ENCODE measurements at places on chromosomes 1 and 21.
A peak's percentile ranks its signal among the peaks of the same experiment; 100 is the strongest.

DNA sequence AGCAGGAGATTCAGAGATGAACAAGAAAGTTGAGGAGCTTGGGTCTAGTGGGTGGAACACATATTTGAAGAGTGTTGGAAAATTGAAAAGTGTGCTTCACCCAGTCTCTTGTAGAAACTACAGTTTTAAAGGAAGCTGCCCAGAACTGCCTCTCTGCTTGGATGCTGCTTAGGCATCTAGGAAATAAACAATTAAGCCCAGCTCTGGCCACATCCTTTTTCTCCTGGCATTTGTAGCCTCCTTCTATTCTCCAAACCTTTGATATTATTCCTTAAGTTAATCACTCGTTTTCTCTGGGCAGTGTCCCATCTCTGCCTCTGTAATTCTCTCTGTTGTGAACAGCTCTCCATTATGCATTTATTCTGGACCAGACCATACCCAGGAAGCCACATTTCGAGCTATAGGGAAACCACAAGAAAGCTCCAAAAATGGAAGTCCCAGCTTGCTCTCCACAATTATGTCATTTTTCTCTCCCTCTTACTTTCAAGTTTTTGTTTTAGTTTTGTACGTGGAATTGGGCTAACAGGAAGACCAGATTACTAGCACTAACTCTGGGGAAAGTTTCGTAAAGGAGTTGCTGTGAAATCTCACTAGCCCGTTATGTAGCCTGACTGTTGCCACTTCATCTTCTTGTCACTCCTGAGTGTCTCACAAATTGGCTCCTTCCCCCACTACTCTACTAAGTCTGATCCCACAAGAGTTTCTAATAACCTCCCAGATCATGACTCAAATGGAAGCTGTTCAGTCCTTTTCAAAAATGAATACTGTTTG, 102.2 kb downstream of the NTMT2 start:
- DNase-seq: no peak

DNA sequence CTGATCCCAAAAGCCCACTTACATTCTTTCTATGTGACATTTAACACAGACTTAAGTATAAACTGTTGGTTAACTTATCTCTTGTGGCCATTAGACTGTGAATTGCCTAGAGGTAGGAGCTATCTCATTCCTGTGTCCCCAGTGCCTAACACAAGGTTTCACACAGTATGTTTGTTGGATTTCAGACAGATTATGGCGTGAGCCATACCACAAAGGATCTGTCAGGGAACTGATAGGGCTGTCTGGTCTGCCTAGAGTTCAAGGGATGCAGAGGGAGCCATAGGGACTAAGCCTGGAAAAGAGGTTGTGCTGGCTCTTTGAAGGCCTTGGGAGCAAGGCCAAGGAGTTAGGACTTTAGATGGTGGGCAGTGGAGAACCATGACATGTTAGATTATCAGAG, 40.0 kb downstream of the MEF2D start:
- DNase-seq: no peak

- no peak for DNase-seq
Measured at GRCh38 chr1:7007902-7008301, 222.6 kb downstream of the CAMTA1 start.

DNA sequence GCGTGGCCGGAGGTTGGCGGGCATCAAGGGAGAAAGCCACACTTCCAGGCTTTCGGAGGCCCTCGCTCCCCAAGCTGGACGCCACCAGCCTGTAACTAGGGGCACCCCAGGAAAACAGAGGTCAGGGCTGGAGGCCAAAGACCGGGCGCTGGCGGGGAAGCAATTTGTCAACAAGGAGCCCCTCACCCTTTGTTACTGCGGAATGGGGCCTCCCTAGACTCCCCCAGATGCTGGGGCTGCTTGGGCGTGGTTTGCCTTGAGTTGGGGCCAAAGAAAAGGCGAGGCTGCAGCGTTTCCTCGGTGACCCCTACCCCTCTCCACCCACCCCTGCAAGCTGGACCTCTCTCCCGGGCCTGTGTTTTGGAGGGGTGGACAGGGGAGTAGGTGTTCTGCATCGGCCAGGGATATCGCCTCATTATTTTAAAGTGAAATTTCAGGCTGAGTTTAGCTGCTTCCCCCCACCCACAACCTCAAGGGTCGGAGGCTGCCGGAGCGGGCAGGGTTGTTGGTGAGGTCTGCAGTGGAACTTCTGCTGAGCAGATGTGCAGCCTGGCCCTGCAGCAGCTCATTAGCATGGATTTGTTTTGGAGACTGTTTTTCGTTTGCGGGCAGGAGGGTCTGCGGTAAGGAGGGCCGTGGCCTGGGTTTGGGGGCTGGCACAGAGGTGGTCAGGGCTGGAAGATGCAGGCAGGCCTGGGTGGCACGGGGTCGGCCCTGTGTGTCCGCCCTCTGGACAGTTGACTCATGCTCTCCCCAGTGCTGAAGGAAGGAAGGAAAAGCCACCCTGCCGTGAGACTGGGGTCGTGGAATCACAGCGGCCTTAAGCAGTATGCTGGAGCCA, 1.5 kb downstream of the NBL1 start:
- no peak for DNase-seq

- DNase-seq: peak; percentile 27
Measured at GRCh38 chr1:156705321-156705917, at the start of gene CRABP2. CRABP2 (minus strand) TSS chr1:156705583; CDS start chr1:156705446, 137 bp downstream.

GRCh38 chr1:167964646-167965045, 27.8 kb upstream of the MPC2 start:
- no peak for DNase-seq

GRCh38 chr1:115336741-115337140, 1.3 kb downstream of the NGF start:
- DNase-seq: no peak

- no peak for DNase-seq
Measured at GRCh38 chr1:116361648-116362047, 11.4 kb upstream of the ATP1A1 start.

DNA sequence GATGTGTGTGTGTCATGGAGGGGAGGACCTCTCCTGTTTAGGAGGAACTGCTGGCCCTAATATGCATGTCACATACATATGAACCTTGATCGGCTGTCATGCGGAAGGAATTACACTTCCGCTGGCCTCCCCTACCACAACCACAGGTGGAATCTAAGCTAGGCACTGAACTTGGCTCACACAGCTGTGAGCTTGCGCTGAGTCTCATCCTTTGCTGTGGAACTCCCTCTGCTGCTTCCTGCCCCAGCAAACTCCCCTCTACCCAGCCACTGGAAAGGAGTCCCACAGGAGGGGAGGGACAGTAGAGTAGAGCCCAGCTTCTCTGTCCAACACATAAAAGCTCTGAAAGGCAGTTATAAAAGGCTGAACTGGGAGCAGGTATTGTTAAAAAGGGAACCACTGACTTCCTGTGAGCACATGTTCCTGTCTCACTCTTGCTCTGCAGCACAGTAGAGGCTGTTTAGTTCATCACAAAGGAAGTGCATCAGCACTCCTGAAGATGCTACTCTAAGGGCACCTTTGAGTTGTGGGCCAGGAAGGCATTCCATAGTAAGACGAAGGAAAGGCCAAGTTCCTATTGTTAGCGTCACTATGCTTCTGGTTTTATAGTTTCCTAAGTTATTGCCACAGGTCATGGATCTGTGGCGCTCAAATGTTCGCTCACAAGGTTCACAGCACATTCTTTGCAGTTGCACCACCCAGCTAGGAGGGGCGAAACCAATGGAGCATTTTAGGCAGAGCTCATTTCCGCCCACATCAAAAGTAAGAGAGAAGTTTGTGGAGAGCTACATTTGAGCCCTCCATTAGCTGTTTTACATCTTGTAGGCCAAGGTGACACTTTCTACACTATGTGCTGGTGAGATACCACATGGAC, 17.7 kb upstream of the PTPRC start:
- DNase-seq: peak; percentile 63

DNA sequence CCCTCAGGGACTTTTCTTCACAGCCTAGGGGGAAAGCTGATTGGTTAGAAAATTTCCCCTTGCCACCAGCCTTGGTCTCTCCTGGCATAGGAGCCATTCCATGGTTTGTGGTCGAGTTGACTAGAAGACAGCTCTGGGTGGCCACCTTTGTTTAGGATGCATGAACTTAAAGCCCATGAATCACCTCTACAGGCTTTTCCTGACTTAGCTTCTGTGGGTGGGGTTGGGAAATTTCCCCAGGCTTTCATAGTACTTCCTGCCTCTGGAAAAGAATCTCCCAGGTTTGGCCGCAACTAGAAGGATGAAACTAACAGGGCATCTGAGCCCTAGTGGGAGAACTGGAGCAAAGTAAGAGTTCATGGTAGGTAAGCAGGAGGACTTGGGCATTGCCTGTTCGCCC, 72.6 kb downstream of the SNRPE start:
- no peak for DNase-seq

DNA sequence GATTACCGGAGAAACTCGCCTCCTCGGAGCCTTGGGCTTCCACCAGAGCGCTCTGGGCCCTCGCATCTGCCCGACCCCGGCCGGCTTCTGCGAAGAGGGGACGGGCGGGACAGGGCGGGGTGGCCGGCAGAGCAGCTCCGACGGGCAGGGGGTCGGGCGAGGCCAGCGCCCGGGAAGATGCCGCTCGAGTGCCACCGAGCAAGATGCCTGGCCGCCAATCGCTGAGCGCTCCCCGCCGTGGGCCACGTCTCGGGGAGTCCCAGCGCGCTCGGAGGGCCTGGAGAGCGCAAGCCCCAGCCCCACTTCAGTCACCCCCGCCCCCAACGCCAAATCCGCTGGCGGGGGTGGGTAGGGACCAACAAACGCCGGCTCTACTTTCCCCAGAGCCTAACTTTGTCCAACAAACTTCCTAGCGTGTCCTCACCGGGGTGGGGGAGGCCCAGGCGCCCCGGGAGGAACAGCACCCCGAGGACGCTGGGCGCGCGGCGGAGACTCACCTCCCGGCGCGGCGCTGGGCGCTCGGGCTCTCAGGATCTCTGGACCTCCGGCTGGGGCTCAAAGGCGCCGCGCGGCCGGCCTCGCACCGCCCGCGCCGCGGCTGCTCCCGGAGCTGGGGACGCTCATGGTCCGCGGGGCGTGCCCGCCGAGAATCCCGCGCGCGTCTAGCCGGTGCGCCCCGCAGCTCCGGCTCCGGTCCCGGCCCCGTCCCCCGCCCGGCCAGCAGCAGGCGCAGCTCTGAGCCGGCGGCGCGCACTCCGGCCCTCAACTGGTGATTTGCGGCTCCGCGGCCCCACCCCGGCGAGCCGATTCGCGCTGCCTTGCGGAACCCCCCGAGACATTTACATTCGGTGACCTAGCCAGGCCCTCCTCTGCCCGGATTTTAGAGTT, at the start of gene BCAR3:
BCAR3 (minus strand) TSS at position 737 of the 888 bp plus-strand sequence. CDS start 6,907 bp downstream, outside the sequence.
- peak; percentile 9 for DNase-seq

- no peak for DNase-seq
Measured at GRCh38 chr1:228913626-228914414, 178.5 kb downstream of the RHOU start.

DNA sequence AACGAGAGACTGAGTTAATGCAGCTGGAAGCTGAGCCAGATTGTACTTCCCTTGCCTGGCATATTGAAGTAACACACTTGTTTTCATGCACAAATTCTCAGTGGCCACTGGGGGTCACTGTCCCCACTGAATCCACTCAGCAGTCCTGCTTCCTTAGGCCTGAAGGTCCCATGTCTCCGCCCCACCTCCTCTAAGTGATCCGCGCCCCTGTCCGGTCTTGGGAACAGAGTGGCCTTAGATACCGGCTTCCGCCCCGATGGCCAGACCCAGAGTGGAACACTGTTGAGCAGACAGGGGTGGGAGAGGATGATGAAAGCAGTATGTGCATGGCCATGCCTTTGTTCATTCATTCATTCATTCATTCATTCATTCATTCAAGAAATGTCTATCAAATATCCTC, 34.8 kb downstream of the CHAF1B start:
- DNase-seq: peak; percentile 26

- no peak for DNase-seq
Measured at GRCh38 chr1:225963735-225964530, 22.9 kb upstream of the LEFTY2 start.

GRCh38 chr1:87132284-87132870, 196.3 kb upstream of the LMO4 start:
- DNase-seq: no peak

DNA sequence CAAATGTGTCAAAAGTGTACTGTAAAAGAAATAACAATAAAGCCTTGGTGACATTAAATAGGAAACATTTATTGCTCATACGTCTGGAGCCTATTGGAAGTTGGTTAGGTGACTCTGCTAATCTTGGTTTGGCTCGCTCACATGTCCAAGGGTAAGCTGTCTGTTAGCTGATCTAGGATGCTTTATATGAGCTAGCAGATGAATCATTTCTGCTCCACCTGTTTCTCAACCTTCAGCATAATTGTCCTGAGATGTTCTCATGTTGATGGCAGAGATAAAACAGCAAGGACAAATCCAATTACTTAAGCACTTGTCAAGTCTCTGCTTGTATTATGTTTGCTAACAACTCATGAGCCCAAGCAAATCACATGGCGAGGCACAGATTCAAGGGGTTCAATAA, 56.0 kb upstream of the CD53 start:
- DNase-seq: no peak

- DNase-seq: no peak
Measured at GRCh38 chr1:106457368-106457767, 599.1 kb upstream of the PRMT6 start.
